ENCODE measurements at places on chromosomes 12 and 14.

GRCh38 chr12:109871668-109872314 is 8.6 kb downstream of the GLTP start:
- DNase-seq, result no peak

- DNase-seq, result no peak
Measured at GRCh38 chr12:11978726-11979384, 91.9 kb upstream of the BCL2L14 start.

- DNase-seq, result no peak
Measured at GRCh38 chr14:51726166-51726899, 74.6 kb downstream of the FRMD6 start.

DNA sequence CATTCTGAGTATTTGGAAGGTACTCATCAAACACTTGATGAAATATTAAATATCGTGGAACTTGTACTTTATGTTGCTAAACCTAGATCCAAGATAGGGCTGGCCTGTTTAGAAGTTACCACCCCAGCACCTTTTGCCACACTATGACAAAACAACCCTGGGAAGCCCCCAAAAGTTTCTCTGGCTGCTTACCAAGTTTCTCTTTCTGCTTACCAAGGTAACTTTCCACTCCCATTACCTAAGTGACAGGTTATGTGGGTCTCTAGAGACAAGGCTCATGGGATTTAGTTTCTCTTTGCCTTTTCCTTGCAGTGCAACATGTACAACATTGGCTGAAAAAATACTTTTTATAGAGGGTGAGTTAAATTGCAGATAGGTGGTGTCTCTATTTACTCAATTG is 28.9 kb upstream of the PPM1A start:
- no peak for DNase-seq

DNA sequence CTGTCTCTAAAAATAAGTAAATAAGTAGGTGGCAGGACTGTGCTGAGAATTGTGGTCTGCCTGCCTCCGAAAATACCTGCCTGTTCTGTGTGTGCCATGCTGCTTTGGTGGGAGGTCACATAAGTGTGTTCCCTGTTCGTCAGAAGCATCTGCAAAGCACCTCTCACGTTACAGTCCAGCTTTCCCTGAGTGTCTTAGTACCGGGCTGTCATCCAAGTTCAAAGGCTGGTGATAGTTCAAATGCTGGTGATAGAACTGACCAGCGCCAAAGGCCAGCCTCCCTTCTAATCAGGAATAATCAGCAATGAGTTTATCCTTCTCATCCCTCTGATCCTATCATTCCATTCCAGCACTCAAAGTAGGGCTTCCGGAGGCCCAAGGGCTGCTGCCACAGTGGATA is 5.6 kb downstream of the CABP1 start:
- DNase-seq, result no peak

DNA sequence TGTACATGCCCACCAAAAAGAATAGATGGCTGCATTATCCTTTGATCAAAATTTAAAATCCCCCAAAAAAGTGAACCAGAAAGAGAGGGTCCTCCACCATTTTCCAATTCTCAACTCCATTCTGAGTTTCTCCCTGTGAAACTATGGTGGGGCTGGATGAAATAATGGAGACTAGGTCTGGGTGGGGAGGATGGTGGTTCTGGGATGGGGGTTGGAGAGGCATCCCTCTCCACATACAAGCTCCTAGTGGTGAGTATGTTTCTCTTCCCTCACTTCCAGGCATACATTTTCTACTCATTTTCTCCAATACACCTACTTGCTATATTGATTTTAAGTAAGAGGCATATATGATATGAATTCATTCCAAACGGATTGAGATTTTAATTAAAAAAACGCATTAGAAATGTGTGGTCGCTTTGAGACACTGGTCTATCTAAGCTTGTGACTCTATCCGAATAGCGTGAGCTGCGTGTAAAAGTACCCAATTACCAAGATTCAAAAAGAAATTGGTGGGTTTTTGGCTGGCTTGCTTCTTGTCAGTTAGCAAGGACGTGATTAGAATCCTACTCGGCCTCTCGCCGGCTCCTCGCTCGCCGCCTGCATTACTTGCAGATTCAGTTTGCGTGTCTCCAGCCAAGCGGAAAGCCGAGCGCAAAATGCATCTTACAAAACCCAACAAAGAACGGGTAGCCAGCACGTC is 3.4 kb downstream of the ASCL1 start:
- DNase-seq, result no peak

- DNase-seq, result no peak
Measured at GRCh38 chr12:75568801-75569200, 57.4 kb upstream of the KRR1 start.

DNA sequence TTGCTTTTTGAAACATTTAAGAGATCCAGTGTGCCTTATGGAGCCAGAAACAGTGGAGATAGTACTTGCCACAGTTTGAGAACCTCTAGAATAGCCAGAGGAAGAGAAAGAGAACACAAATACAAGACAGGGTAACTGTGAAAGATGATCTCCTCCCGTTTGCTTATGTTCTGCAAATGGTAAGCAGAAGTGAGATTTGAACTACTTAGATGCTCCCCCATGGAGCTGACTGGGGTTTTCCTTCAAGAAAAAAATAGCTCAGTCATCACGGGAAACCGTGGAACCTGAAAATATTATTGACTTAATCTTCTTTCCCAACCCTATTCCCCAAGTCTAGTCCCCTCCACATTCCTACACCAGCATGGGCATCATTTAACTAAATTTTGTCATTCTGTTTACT is 87.1 kb downstream of the KIF21A start:
- DNase-seq, result no peak

GRCh38 chr14:103520657-103521437 is 1.8 kb downstream of the CKB start:
- DNase-seq, result peak; percentile 60

DNA sequence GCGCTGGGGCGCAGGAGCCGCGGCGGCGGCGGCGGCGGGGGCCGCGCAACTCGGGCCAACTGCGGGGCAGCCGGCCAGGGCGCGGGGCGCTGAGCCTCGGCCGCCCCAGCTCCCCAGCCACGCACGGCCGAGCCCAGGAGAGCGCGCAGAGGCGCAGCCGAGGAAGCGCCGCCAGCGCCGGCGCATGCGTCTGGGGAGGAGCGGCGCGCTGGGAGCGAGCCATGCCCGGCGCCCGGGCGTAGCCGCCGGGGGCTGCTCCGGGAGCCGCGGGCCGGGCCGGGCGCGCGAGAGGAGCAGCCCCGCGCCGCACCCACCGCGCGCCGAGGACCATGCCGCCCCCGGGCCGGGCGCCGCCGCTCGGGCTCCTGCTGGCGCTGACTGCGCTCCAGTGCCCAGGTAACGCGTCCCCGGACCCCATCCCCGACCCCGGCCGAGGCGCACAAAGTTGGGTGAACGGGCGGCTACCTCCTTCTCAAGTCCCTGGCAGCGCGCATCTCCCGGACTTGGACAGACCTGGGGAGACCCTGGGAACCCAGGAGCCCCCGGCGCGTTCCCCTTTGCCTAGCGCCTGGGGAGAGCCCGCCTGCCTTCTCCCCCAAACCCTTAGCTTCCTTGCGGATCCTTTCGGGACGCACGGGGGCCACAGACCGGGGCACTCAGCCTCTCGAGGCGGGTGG is 121.4 kb downstream of the AACS start:
- no peak for DNase-seq

- DNase-seq, result no peak
Measured at GRCh38 chr14:101010293-101010692, 106.8 kb upstream of the RTL1 start.

DNA sequence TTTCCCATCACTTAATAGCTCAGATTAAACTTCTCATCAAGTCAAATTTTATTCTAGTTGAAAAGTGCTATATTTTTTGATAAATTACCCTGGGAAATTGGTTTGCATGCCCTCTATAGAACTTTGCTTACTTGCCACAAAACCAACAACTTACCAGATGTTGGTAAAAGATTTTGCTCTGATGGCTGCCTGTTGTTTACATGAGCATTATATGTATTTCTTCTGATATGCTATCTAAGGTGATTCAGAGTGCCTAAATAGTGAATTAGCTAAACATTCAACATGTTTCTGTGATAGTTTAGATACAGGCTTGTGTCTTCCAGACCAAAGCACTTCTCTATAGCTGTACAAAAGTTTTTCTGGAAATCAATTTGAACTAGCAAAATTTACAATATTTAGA is 51.0 kb downstream of the PPM1A start:
- DNase-seq, result no peak

DNA sequence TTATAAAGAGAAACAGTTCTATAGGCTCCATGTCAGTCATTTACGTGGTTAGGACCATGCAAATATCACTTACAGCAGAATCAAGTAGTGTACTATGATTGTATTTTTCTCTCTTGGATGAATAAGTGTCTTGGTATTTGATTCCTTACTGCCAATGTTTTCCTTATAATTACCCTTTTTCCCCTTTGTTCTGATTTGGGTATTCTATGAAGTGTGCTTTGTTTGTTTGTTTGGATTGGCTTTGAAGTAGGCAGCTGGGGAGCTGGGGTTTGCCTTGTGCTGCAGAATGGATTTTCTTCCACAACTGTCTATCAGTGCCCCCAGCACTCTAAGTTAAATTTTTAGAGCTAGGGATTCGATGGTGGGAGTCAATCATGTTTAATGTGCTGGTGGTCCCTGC is 12.4 kb downstream of the TMEM120B start:
- no peak for DNase-seq

GRCh38 chr14:92143962-92144361 is 22.2 kb downstream of the CPSF2 start:
- no peak for DNase-seq

DNA sequence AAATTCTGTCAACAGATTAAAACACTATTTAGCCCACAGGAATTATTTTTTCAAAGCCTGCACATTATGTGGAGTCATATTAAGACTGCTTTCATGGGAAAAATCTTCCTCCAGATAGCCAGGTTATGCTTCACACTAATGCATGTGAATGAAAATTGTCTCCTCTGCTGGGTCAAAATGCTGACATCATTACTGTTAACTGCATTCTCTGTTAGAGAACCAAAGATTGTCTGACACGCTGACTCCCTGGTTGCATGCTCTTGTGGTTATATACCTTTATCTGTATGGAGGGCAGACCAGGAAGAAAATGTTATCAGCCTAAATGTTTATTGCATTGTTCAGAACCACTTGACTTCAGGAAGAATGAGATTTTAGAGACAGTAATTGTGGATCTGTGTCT is 432.2 kb upstream of the MDGA2 start:
- no peak for DNase-seq

GRCh38 chr14:101595349-101595748 is 34.1 kb downstream of the DIO3 start:
- DNase-seq, result no peak

- no peak for DNase-seq
Measured at GRCh38 chr12:103947871-103948555, 17.7 kb upstream of the TDG start.

GRCh38 chr12:38555620-38556591 is 239.3 kb downstream of the ALG10B start:
- DNase-seq, result no peak

GRCh38 chr12:6200256-6201212 is at the start of gene CD9:
TSS of gene CD9 (plus strand) at chr12:6200400. CDS start at chr12:6200500, 100 bp downstream.
- DNase-seq, result peak; percentile 25

DNA sequence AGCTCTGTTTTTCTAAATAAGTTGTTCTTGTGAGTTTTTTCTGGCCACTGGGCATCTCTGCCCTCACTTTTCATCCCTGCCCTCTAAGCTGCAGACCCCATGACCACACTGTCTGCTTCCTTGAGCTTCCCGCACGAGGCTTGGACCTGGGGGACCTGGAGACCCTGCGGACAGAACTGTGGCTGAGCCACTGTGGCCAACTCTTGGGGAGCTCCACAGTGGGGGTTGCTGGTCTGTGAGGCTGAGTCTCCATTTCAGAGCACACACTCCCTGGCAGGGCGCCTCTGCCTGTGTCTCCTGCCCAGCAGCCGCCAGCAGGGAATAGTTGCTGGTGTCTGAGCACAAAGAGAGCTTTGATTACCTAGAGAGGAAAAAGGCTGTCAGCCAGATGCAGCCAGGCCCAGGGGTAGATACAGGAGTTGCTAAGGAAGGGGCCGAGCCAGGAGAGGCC is 13.1 kb upstream of the RIN3 start:
- no peak for DNase-seq

GRCh38 chr12:71183018-71183417 is 25.2 kb upstream of the TSPAN8 start:
- DNase-seq, result no peak

- DNase-seq, result no peak
Measured at GRCh38 chr12:77060136-77060882, 5.1 kb downstream of the E2F7 start.

DNA sequence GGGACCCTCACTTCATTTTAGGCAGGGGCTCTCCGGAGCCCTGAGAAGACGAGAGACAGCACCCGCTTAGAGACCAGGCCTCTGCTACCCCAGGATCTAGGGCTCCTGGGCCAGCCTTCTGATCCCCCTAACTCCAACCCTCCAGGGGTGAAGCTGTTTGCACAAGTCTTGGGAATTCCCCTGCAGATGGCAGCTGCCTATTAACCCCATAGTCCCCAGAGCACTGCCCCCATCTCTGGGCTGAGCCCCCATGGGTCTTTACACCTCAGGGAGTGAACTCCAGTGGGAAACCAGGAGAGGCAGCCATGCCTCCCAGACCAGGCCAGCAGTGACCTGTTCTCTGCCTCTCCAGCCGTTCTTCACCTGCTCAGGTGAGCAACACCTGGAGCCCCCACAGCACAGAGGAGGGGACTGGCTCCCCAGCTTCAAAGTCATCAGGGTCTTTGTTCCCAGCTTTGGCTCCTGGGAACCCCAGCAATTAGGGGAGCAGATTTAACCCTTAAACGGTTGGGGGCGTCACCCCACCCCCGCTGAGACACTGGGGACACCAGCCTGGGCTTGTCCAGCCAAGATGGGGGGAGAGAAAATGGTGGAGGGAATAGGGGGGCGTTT is 2.3 kb downstream of the WNT10B start:
- no peak for DNase-seq

DNA sequence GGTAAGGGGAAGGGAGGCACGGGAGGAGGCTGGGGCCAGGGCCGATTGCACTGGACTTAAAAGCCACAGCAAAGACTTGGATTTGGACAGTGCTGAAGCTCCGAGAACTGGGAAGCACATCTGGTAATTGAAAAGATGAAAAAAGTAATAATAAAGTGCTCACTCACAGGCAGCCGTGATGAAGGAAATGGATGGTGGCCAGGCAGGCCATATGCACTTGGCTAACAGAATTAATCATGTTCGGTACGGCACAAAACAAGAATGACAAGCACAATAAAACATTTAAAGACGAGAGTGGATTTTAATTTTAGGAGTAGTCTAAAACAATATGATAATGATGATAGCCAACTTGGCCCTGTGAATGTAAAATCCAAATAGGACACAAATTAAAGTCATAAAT is 154.3 kb downstream of the VRK1 start:
- no peak for DNase-seq

DNA sequence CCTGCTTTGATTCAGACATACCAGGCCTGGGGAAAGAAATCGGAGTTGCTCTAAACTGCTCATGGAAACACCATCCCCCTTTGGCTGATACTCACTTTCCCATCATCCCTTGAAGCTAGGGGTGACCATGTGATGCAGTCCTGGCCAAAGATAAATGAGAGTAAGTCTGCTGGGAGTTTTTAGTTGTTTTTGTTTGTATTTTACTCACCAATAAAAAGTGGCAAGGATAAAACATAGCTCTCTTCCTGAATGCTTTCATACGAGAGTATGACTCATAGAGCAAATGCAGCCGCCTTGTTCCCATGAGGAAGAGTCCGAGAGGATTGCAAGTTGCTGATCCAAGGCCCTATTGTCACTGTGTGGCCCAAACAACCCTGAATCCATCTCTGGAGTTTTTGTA is 126.4 kb upstream of the TMEM132C start:
- no peak for DNase-seq

- no peak for DNase-seq
Measured at GRCh38 chr14:100837805-100838350, 12.0 kb downstream of the MEG3 start.

- DNase-seq, result peak; percentile 17
Measured at GRCh38 chr12:54358191-54358944, 5.9 kb downstream of the GPR84 start.

Measured in activated T-cell treated with anti-CD3 and anti-CD28 coated beads for 1 hour (primary cell).